ENCODE measurements at places on chromosomes 4 and X. TPM values are rescaled to one million over a fixed set of nuclear protein-coding genes. Genes with fewer than 3 reads are reported as not detected.

- DNase-seq: no peak
Measured at GRCh38 chrX:123771449-123772064, 38.7 kb upstream of the THOC2 start.

C4orf54 gene
- not detected for total RNA-seq

TMPRSS11A gene
- total RNA-seq: not detected

ADAM29 gene
- not detected for total RNA-seq

Data from glutamatergic neuron (in vitro differentiated cells).